ENCODE measurements at places on chromosomes 2 and 18. TPM values are rescaled to one million over a fixed set of nuclear protein-coding genes. Genes with fewer than 3 reads are reported as not detected.

DNA sequence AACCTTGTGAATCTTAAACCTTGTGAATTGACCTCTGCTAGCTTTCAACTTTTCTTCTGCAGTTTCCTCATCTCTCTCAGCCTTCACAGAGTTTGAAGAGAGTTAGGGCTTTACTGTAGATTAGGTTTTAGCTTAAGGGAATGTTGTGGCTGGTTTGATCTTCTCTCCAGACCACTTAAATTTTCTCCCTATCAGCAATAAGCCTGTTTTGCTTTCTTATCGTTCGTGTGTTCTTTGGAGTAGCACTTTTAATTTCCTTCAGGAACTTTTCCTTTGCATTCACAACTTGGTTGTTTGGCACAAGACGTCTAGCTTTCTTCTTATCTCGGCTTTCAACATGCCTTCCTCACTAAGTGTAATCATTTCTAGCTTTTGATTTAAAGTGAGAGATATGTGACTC is 2.8 kb upstream of the CDCA7 start:
- peaks cover 9% of the 10 kb centered on the region for H3K4me1 ChIP-seq
- H3K4me3 ChIP-seq: no peak overlapping the region
- no peak overlapping the region for H3K27ac ChIP-seq

GRCh38 chr2:141714496-141714895 is 416.3 kb downstream of the LRP1B start:
- H3K36me3 ChIP-seq: no peaks in the 10 kb centered on the region
- H3K4me3 ChIP-seq: no peak overlapping the region
- H3K27ac ChIP-seq: no peak overlapping the region
- H3K4me1 ChIP-seq: no peaks in the 10 kb centered on the region
- DNase-seq: no peak
- H3K27me3 ChIP-seq: no peaks in the 10 kb centered on the region

DNA sequence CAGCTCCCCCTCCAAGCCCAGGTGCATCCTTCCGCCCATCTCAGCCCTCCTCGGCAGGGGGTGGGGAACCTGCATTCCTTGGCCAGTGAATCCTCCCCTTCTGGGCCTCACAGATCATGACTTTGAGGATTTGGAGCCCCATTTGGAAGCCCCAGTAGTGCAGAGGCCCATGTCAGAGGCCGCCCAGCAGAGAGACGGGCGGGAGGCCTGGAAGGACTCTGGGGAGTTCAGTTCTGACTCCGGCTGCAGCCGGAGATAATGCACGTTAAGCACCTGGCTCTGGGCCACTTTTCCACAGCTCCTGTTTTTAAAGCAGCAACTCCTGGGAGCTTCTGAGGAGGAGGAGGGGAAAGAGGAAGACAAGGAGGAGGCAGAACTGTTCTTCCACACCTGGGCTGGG is 14.9 kb downstream of the ATOH8 start:
- H3K4me1 ChIP-seq: peaks cover 61% of the 10 kb centered on the region
- no peak overlapping the region for H3K27ac ChIP-seq
- peaks cover 24% of the 10 kb centered on the region for H3K36me3 ChIP-seq

DNA sequence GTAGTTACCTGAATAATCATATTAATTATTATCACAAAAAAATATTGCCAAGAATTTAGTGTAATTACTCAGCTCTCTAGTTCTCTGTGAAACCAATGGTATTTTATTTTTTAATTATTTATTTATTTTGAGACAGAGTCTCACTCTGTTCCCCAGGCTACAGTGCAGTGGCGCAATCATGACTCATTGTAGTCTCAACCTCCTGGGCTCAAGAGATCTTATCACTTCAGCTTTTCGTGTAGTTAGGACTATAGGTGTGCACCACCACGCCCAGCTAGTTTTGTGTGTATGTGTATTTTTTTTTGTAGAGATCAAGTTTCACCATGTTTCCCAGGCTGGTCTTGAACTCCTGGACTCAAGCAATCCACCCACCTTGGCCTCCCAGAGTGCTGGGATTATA is 440.4 kb upstream of the CDH20 start:
- H3K4me1 ChIP-seq: peaks cover 56% of the 10 kb centered on the region
- no peak overlapping the region for H3K4me3 ChIP-seq
- H3K27me3 ChIP-seq: no peaks in the 10 kb centered on the region

- H3K36me3 ChIP-seq: no peaks in the 10 kb centered on the region
- H3K27ac ChIP-seq: no peak overlapping the region
- no peak for DNase-seq
- no peaks in the 10 kb centered on the region for H3K27me3 ChIP-seq
These were observed 145.9 kb upstream of the FHL2 start for GRCh38 chr2:105544591-105545377.

DNA sequence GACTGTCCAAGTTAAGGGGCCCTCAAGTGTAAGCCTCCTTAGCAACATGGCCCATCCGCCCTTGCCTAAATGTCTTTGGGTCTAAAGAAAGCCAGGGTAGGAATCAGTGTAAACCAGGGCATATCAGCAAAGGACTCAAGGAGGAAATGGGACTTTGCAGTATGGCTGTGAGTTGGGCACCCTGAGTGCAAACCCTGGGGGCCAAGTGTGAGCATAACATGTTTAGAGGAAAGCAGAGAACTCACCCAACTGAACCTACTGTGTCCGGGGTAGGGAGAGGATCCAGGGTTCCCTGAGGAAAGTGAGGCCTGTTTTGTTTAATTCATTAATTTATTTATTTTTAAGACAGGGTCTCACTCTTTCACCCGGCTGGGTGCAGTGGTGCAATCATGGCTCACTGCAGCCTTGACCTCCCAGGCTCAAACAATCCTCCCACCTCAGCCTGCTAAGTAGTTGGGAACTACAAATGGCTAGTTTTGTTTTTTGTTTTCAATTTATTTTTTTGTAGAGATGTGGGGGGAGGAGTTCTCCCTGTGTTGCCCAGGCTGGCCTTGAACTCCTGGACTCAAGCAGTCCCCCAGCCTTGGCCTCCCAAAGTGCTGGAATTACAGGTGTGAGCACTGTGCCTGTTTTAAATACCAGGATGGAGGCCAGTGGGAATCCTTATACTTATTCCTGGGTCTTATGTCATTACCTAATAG is 51.0 kb upstream of the ACTR3 start:
- H3K27me3 ChIP-seq: no peaks in the 10 kb centered on the region
- H3K4me3 ChIP-seq: no peak overlapping the region
- H3K27ac ChIP-seq: no peak overlapping the region
- DNase-seq: no peak

GRCh38 chr2:132460781-132461180 is 44.2 kb downstream of the GPR39 start:
- DNase-seq: no peak
- no peak overlapping the region for H3K27ac ChIP-seq
- no peaks in the 10 kb centered on the region for H3K27me3 ChIP-seq
- H3K4me3 ChIP-seq: no peak overlapping the region
- no peaks in the 10 kb centered on the region for H3K4me1 ChIP-seq

DNA sequence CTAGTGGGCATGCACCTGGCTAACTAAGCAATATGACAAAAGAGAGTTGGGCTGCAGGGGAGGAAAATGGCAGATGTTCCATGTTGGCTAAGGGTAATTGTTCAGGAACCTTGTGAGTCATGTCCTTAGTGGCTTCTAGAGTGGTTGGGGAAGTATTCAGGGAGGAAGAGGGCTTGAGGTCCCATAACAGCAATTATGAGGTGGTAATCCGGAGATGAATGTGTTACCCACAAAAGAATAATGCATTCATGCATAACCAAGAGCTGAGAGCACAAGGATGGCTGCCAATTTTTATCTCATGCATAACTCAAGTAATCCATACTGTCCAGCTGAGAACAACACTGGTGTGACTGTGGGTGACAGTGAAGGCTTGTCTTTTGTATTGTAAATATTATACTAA is 42.9 kb downstream of the TMEFF2 start:
- H3K4me1 ChIP-seq: peaks cover 12% of the 10 kb centered on the region
- H3K27me3 ChIP-seq: no peaks in the 10 kb centered on the region
- no peak overlapping the region for H3K27ac ChIP-seq
- no peak overlapping the region for H3K4me3 ChIP-seq

DNA sequence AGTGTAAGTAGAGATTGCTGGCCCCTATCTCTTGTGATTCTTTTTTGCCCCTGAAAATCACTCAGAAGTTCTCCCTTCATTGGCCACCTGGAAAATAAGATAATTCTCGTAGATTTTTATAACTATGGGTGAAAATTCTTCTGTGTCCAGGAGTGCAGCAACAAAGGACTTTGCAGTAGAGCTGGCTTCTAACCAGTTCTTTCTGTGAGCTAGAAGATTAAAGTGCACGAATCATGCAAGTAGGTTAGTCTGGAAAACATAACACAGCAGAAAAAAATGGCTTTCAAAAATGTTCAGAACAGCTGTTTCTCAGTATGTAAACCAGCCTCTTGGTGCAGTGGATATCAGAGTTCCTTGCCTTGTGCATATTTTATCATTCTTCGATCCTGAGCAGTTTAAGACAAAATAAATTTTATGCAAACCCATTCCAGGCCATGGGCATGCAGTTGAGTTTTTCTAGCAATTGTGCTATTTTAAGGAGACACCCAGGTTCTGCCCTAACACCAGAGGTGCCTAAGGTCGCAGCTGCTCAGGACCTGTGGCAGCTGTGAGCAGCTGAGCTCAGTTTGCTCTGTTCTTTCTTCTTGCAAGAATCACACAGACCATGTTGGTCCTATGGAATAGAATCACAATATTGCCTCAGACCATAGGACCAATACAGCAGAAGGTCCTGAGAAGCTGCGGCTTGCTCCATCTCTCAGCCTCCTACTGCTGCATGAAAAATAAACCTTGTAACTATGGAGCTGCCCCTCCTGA is 80.9 kb upstream of the BCL2L11 start:
- H3K4me3 ChIP-seq: no peak overlapping the region
- no peak for DNase-seq
- no peaks in the 10 kb centered on the region for H3K4me1 ChIP-seq
- no peak overlapping the region for H3K27ac ChIP-seq

GRCh38 chr2:155250800-155251199 is 552.3 kb downstream of the KCNJ3 start:
- H3K36me3 ChIP-seq: no peaks in the 10 kb centered on the region
- no peak overlapping the region for H3K4me3 ChIP-seq
- DNase-seq: no peak

DNA sequence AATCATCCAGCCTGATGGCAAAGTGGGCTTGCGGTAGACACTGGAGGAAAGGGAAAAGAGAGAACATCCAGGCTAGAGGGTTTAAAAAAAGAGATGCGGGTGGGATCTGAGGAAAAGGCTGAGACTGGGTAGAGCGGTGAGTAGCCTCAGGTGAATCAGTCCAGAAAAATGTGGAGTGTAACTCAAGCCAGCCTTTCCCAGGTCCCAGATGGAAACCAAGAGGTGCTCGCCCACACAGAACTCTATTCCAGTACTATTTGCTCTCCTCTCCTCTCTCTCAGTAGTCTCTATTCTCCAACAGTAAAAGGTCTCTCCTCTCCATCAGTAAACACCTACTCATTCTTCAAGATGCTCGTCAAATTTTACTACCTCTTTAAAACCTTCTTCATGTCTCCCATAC is 38.3 kb upstream of the NRP2 start:
- no peaks in the 10 kb centered on the region for H3K27me3 ChIP-seq
- no peaks in the 10 kb centered on the region for H3K4me1 ChIP-seq
- DNase-seq: no peak
- no peak overlapping the region for H3K4me3 ChIP-seq

IL1RL2 gene
- 6.7 TPM for total RNA-seq

SERPINB7 gene
- 0.21 TPM for total RNA-seq

TAF1B gene
- total RNA-seq: 19.3 TPM

RNF144A gene
- 11.6 TPM for total RNA-seq

CRYGD gene
- total RNA-seq: not detected
